NT2/D1 (cell line): ENCODE measurements at places on chromosomes 4 and X.

DNA sequence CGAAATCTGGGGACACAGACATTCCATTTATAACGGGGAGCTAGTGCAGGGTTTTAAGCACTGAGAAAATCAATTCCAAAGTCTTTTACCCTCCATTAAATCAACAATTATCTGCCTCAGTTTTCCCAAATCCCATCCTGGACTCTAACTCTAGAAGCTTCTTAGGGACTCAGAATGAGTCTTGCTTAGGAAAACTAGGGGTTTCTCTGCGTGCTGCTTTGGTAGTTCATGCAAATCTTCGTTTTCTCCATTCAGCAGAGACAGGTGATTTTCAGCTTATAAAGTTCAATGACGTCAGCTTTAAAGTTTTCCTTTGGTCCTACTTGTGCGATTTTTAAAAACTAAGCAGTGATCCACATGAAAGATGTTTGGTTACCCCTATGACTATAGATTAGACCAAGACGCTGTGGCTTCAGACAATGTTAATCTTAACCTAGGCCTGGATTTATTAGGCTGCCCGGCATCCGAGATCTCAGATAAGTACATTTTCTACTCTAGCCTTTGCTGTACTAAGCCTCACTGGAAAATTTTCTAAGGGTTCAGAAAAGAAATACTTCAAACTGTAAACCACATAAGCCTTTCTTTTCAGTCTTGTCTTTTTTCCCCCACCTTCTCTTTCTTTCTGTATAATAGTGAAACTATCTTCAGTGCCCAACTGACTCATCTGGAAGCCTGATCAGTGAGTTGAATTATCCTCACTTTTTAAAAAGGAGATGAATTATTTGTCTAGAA lies 121.4 kb upstream of the GATB start:
- DNase-seq = no peak

GRCh38 chr4:38990241-38990640 lies 42.0 kb downstream of the TMEM156 start:
- DNase-seq = no peak

GRCh38 chr4:169275180-169275579 lies 4.4 kb upstream of the SH3RF1 start:
- no peak for DNase-seq

DNA sequence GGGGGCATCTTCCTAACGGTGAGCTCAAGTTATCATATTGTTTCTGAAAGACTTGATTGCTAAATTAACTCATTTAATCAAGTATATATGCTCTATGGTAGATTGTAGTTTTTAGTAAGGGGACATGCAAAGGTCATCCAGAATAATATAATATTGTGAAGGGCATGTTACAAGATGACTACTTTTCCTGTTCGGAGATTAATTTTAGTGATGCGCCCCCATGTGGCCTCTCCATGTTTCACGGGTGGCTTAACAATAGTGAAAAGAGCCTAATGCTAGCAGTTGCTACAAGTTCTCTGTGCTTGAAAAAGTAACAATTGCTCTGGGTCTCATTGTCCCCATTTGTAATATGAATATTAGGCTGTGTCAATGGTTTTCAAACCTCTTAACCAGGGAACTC lies 12.2 kb downstream of the SMPX start:
- DNase-seq = no peak

DNA sequence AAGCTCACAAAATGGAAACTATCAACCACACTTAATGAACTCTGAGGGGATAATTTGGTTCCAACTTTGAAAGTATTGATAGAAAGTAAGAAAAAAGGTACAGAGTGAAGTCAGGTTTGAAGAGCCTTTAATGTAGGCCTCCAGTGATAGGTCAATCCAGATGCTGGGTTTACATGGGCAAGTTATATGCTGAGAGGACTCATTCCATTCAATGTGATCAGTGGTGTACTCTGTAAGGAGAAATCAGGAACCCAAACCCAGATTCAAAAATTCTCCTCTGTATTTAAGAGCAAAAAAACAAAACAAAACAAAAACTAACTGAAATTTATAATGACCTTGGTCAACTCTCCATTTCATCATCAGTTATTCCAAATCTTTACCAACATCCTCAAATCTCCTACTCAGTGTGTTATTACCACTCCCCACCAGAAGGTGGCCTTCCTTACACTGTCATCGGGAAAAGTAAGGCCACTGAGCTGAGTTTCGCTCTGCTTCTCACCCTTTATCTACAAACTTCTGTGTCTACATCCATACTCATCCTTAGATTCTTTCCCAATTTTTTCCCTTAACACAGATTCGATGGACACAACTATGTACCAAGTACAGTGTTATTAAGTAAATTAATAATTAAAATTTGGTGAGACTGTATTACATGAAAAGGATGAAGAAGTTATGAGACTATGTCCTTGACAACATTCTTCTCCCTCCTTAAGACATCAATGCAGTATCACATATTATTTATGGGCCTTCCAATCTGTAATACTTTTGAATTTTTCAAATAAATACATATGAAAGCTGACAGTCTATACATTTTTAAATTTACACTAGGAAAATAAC lies 88.3 kb downstream of the ZAR1 start:
- peak; percentile 23 for DNase-seq

DNA sequence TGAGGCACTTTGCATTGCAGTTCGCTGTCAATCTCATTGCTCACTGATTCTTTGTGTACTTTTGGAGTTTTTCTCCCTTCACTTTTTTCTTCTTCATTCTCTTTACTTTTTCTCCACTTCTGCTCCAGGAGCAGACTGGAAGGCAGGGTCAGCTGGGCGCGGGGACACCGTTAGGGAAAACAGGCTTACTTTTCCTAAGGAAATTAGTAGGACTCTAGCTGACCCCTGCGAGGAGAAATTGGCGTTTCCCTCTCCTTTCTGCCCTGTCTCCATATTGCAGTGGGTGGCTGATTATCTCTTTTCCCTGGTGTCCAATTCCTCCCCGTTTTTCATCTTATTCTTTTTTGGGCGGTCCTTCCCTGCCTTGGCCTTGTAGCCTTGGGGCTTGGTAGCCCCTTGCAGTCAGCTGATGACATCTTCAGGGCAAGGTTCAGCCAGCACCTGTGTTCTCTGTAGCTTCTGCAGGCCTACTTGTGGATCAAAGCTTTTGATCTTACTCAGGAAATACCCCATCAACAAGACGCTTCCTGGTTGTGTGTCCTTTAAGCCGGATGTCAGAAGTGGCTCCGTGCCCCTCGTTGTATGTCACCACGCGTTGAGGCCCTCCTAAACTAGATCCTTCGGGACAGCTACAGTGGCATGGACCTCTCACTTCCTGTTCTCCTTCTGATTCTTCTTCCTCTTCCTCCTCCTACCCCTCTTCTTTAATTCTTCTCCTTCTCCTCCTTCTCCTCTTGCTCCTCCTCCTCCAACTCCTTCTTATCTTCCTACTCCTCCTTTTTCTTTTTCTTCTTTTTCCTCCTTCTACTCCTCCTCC lies 36.1 kb downstream of the NBDY start:
- DNase-seq = no peak
